ENCODE measurements at places on chromosomes 2 and 18. TPM values are rescaled to one million over a fixed set of nuclear protein-coding genes. Genes with fewer than 3 reads are reported as not detected.

VWA3B gene
- total RNA-seq: 0.31 TPM

PAIP2B gene
- total RNA-seq: 19.0 TPM

TFCP2L1 gene
- 0.47 TPM for total RNA-seq

C1GALT1C1L gene
- total RNA-seq: not detected

DNA sequence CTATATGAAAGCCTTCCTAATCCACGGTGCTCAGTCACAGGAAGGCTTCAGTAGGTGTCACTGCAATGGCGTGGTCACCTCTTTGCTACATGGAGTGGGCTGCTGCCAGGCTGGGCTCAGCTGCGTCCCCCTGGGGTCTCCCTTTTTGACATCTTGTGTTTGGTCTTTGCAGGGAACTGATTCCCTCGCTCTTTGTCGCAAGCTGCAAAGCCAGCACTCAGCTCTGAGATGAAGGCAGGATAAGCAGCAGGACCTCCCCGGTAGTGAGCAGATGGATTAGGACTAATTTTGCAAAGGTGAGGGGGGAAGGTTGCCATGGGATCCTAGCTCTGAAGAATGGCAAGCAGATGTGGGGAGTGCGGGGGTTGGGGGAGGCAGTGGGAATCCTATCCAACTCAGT is 173.9 kb upstream of the ARL4C start:
- DNase-seq: no peak

DNA sequence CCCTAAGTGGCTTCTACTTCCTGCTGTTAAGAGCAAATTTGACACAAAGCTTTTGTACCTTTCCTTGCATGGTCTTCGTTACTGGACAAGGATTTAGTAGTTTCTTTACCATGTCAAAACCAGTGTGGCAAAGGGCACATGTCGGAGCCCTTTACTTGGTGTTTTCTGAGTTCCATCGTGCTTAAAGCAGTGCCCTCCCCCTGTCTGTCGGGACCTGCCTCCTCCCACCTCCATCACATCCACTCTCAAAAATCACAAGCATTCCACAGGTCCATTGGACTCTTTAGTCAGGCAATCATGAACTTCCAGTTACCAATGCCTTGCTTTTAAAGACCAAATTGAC is 763 bp downstream of the CCDC141 start:
- DNase-seq: no peak

DNA sequence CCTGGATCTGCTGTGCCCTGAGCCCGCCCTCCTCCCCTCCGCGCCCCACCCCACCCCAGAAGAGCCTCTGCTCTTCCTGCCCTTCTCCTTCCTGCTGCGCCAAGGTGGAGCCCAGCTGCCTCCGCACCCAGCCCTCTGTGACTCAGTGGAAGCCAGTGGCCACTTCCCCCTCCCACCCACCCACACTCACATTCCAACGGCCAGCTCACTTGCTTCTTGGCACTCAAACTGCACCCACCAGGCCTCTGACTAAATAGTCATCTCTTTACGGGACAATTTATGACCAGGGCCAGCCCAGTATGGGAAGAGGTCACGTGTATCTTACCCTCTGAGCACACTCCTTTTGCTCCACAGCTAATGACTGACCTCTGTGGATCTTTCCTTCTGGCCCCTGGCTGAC is 150.4 kb upstream of the SLC1A4 start:
- DNase-seq: no peak

DNA sequence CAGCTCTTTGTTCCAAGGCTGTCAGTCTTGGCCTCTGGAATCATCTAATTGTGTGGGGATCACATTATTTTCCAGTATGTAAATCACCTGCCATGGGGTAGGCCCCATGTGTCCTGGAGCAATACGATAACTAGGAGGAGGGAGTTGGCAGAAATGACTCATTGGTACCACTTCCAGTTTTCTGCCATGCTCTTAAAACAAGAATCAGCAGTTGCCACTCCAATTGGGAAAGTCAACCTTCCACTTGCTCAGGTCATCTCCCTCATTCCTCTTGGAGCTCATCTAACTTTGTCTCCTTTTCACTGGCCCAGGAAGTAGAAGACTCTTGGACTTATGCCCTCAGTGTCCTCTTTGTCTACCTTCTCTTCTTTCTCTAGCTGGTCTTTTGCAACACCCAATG is 487.0 kb downstream of the SLC4A3 start:
- DNase-seq: no peak

DNA sequence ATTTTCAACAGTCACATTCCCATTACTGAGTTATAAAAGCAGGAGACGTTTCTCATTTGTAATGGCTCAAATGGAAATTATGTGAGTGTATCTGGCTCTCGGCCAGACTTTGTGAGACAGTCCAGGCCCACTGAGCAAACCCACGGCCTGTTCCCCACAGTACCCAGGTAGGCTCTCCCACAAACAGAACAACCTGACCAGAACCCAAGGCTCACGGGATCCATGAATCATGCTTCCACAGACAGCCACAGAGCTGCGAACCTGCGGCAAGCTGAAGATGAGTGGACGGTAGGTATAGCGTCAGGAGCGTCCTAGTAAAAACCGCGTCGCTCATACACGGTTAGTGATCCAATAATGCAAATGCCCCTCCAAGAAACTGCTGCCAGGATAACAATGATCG is 34.2 kb downstream of the NDUFA10 start:
- DNase-seq: no peak

DNA sequence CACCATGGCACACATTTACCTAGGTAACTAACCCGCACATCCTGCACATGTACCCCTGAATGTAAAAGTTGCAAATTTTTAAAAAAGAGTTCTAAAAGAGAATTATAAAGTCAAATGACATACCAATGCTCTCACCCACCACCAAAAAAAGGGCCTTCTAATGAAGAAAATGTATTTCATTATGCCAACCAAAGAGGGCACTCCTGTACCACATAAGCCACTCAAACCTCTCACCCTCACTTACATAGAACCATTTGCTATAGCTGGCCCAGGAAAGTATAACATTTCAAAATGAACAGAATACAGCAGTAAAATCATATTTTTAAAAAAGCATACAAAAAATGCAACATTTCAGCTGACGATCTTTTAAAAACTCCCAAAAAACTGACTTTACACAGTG is 241.5 kb upstream of the PKDCC start:
- DNase-seq: no peak

DNA sequence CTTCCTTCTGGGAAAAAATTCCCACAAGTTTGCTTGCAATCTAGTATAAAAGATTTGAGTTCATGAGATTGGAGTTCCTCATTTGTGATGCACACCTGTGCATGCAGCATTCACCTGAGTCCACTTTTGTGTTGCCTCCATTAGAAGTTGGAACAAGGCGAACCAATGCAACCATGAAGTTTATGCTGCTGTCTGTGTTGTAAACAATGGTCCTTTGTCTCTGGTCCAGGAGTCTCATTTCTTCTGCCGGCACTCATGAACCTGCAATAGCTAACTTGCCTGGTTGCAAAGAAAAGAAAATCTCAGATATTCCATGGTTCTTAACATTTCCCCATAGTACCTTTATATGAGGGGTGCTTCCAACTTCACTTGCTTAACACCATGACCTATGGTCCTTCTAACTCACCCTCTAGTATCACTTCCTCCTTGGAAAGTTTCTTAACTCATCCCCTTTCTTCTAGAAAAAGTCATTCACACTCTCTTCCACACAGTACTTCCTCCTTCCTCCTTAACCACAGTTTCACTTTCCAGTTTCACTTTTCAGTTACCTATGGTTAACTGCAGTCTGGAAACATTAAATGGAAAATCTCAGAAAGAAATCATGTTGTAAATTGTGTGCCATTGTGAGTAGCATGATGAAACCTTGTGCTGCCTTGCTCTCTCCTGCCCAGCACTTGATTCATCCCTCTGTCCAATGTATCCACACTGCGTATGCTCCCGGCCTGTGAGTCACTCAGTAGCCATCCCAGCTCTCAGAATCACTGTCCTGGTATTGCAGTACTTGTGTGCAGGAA is 128.8 kb upstream of the TRIB2 start:
- no peak for DNase-seq

GRCh38 chr2:109129356-109129920 is 433 bp downstream of the SH3RF3 start:
- no peak for DNase-seq

GRCh38 chr2:227568852-227569169 is 29.9 kb upstream of the SCYGR2 start:
- DNase-seq: no peak

GRCh38 chr2:240458044-240458899 is 22.8 kb downstream of the GPC1 start:
- DNase-seq: no peak

- DNase-seq: no peak
Measured at GRCh38 chr2:28568036-28568435, 72.2 kb downstream of the PLB1 start.

Measured in occipital lobe (tissue), 3 donors.